Pancreas (tissue), 10 donors: ENCODE measurements at places on chromosomes 16 and 17. TPM values are rescaled to one million over a fixed set of nuclear protein-coding genes. Genes with fewer than 3 reads are reported as not detected.
A peak's percentile ranks its signal among the peaks of the same experiment; 100 is the strongest.

HOXB5 gene
- 0.20 TPM for total RNA-seq

PIMREG gene
- total RNA-seq = not detected

- no peak for DNase-seq
- H3K27ac ChIP-seq = no peak overlapping the region
- no peaks in the 10 kb centered on the region for H3K27me3 ChIP-seq
- no peaks in the 10 kb centered on the region for H3K4me1 ChIP-seq
- no peaks in the 10 kb centered on the region for H3K36me3 ChIP-seq
These were observed 28.8 kb upstream of the XYLT2 start for GRCh38 chr17:50317121-50317520.

DNA sequence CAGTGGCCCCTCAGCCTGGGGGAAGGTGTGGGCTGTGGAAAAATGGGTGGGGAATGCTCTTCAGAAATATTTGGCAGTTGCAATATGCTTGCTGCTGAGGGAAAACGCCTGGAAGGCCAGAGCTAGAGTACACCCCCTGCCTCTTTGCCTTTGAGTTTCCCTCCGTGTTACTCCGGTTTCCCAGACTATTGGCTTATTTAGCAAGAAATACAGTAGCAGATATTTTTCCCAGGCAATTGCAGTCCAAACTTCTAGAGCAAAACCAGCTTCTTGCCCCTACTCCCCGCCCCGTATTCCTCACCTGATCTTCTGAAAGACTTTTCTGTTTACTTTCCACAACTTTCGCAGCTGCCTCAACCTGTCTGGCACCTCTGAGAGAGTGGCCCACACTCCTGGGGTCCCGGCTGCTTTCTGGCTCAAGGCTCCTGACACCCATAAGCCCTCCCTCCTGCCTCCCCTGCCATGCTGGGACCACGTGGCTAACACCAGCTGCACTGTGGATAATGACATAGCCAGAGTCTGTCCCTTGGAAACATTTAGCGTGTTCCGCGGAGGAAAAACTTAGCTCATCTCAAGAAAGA, 45.8 kb upstream of the HELZ start:
- no peak for DNase-seq
- H3K36me3 ChIP-seq = no peaks in the 10 kb centered on the region
- no peaks in the 10 kb centered on the region for H3K27me3 ChIP-seq
- no peaks in the 10 kb centered on the region for H3K4me1 ChIP-seq
- H3K4me3 ChIP-seq = no peak overlapping the region

DNA sequence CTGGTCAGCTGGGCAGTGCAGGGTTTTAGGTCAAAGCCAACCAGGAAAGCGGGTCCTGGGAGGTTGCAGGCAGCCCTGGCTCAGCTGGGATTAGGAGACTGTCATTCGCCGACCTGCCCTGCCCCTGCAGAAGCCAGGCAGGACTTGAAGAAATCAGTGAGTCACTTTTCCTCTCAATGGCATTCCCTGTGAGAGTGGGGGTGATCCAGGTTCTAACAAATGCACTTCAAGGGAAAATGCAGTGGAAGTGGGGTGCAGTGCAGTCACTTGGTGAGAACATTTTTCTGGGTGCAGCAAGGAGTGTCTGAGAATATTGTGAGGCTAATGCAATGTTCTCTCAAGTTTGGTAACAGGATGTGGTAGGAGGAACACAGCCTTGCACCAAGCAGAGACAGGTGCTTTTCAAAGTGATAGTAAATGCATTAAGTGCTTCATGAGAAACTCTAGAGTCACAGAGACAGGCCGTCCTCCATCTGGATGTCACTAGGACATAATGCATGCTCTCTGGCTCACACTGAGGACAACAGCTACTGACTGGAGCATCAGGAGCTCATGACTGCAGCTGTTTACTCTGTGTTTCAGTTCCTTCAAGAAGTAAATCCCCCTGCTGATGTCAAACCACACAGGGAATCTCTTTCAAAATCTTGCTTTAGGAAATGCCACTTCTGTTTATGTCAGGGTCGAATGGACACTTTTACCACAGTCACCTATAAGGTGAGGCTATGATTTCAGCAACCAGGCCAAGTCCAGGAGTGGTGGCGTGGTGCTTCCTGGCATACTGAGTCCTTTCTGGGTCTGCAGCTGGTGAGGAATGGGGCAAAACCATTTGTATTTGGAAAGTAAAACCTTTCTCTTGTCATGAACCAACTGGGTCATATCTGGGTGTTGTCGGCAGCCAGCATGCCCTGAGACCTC, 16.7 kb downstream of the CDK5R1 start:
- no peaks in the 10 kb centered on the region for H3K36me3 ChIP-seq
- no peaks in the 10 kb centered on the region for H3K27me3 ChIP-seq
- H3K4me3 ChIP-seq = no peak overlapping the region

GRCh38 chr17:28812748-28813377, 29.7 kb downstream of the FAM222B start:
- DNase-seq = no peak
- H3K27ac ChIP-seq = peak overlapping the region; percentile 89
- H3K27me3 ChIP-seq = no peaks in the 10 kb centered on the region
- peaks cover 15% of the 10 kb centered on the region for H3K4me1 ChIP-seq
- no peaks in the 10 kb centered on the region for H3K36me3 ChIP-seq

DNA sequence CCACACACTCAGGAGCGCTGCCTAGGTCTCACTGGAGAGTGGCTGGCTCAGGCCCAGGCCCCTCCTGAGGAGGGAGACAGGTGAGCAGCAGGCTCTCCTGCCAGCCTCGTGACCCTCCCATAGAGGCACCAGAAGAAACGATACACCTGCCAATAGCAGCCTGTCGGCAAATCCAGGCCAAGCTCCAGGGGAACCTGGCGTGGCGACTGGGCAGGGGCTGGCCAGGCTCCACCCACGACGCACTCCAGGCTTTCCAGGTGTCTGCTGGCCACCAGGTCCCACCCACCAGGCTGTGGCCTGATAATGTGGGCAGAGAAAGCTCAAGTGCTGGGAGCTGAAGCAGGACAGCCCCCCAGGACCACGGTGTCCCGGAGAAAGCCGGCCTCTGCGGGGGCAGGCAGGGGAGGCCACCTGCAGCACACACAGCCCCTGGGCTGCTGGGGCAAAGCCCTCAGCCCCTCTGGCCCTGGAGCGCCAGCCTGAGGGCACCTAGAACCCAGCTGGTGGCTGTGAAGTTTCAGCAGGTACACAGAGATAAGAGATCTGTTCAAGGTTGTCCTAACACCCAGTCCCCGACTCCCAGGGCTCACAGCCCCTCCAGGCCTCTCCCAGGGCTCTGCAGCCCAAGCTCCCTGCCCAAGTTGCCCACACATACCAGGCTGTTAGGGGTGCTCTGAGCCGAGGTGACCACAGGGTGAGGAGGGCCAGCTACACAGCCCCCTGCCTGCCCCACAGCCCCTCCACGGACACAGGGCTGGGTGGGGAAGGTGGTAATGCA, 2.4 kb downstream of the PGAP6 start:
- H3K4me3 ChIP-seq = peak overlapping the region; percentile 5
- peak; percentile 88 for DNase-seq
- H3K4me1 ChIP-seq = peaks cover 21% of the 10 kb centered on the region
- peak overlapping the region; percentile 83 for H3K27ac ChIP-seq

- no peaks in the 10 kb centered on the region for H3K36me3 ChIP-seq
- H3K27me3 ChIP-seq = no peaks in the 10 kb centered on the region
- no peak for DNase-seq
These were observed 66.8 kb downstream of the C16orf78 start for GRCh38 chr16:49440156-49441065.

DNA sequence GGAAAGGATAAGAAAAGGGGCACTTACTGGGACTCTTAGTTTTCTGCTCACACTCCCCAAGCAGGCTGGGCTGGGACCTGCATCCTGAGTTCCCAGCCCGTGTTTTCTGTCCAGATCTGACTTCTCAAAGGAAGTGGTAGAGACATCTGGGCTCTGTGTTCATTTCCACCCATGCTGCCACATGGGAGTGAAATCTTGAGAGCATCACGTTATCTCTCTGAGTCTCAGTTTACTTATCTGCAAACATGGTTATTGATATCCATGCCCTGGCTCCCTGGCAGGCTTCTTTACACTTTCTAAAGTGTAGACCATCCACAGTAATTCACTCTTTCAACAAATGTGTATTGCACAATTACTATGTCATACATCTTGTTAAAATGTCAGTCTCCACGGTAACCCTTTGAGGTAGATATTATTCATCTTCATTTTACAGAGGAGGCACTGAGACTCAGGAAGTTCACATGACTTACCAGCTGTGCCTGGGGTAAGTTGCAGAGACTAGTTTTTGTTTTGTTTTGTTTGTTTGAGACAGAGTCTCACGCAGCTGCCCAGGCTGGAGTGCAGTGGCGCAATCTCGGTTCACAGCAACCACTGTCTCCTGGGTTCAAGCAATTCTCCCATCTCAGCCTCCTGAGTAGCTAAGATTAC, 3.4 kb downstream of the ZNF688 start:
- no peaks in the 10 kb centered on the region for H3K36me3 ChIP-seq
- no peak overlapping the region for H3K27ac ChIP-seq
- no peak for DNase-seq
- H3K4me1 ChIP-seq = peaks cover 11% of the 10 kb centered on the region

GRCh38 chr17:27456681-27457359, 572 bp downstream of the KSR1 start:
- H3K4me3 ChIP-seq = peak overlapping the region; percentile 72
- H3K27me3 ChIP-seq = no peaks in the 10 kb centered on the region
- no peaks in the 10 kb centered on the region for H3K4me1 ChIP-seq
- no peaks in the 10 kb centered on the region for H3K36me3 ChIP-seq
- peak; percentile 18 for DNase-seq

- no peak overlapping the region for H3K27ac ChIP-seq
- H3K27me3 ChIP-seq = peaks cover 4% of the 10 kb centered on the region
- no peaks in the 10 kb centered on the region for H3K36me3 ChIP-seq
- no peaks in the 10 kb centered on the region for H3K4me1 ChIP-seq
- peak overlapping the region; percentile 27 for H3K4me3 ChIP-seq
These were observed 82.3 kb downstream of the ARHGAP23 start for GRCh38 chr17:38510421-38511149.

GRCh38 chr16:66605979-66606751, 1.7 kb downstream of the CMTM3 start:
- H3K36me3 ChIP-seq = no peaks in the 10 kb centered on the region
- H3K4me1 ChIP-seq = no peaks in the 10 kb centered on the region
- DNase-seq = no peak
- peak overlapping the region; percentile 42 for H3K4me3 ChIP-seq
- H3K27ac ChIP-seq = no peak overlapping the region

- H3K27ac ChIP-seq = no peak overlapping the region
- H3K4me3 ChIP-seq = no peak overlapping the region
- no peaks in the 10 kb centered on the region for H3K4me1 ChIP-seq
- no peaks in the 10 kb centered on the region for H3K36me3 ChIP-seq
- H3K27me3 ChIP-seq = no peaks in the 10 kb centered on the region
- no peak for DNase-seq
These were observed 117.2 kb upstream of the SALL1 start for GRCh38 chr16:51268237-51268636.

GRCh38 chr17:51016099-51016498, 104.6 kb downstream of the SPAG9 start:
- no peak for DNase-seq
- no peak overlapping the region for H3K4me3 ChIP-seq
- H3K4me1 ChIP-seq = no peaks in the 10 kb centered on the region
- H3K36me3 ChIP-seq = no peaks in the 10 kb centered on the region

- no peak overlapping the region for H3K4me3 ChIP-seq
- H3K27me3 ChIP-seq = no peaks in the 10 kb centered on the region
- H3K36me3 ChIP-seq = no peaks in the 10 kb centered on the region
- no peak overlapping the region for H3K27ac ChIP-seq
- no peak for DNase-seq
- no peaks in the 10 kb centered on the region for H3K4me1 ChIP-seq
These were observed 47.0 kb downstream of the SMURF2 start for GRCh38 chr17:64615028-64615677.

- peaks cover 6% of the 10 kb centered on the region for H3K36me3 ChIP-seq
- no peaks in the 10 kb centered on the region for H3K4me1 ChIP-seq
- H3K27me3 ChIP-seq = no peaks in the 10 kb centered on the region
- no peak overlapping the region for H3K27ac ChIP-seq
These were observed 67.6 kb downstream of the USP31 start for GRCh38 chr16:23081675-23082119.

DNA sequence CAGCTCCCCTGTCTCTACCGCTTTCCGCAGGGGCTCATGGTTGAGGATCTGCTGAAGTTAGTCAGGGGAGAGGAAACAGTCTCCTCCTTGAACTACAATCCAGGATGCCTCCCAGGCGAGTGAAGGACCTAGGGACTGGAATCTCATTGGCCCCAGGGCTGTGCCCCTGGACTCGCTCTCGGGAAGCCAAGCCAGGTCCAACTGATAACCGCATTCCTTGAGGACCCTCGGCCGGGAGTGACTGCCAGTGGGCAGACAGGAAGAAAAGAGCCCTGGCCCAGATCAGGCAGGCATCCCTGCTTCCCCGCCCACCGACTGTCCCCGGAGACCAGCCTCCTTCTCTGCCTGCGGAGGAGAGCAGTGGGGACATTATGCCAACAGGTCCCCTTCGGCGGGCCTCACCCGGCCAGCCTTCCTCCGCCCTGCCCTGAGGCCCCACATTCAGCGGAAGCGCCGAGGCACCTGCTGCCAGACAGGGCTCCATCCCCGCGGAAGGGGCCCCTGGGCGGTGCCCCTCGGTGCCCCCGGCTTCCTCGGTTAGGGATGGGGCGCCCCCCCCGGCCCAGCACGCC, 776 bp downstream of the LRRC75A start:
- peaks cover 11% of the 10 kb centered on the region for H3K4me1 ChIP-seq
- peak; percentile 50 for DNase-seq
- H3K27ac ChIP-seq = no peak overlapping the region
- H3K27me3 ChIP-seq = no peaks in the 10 kb centered on the region
- H3K4me3 ChIP-seq = peak overlapping the region; percentile 59
- no peaks in the 10 kb centered on the region for H3K36me3 ChIP-seq

DNA sequence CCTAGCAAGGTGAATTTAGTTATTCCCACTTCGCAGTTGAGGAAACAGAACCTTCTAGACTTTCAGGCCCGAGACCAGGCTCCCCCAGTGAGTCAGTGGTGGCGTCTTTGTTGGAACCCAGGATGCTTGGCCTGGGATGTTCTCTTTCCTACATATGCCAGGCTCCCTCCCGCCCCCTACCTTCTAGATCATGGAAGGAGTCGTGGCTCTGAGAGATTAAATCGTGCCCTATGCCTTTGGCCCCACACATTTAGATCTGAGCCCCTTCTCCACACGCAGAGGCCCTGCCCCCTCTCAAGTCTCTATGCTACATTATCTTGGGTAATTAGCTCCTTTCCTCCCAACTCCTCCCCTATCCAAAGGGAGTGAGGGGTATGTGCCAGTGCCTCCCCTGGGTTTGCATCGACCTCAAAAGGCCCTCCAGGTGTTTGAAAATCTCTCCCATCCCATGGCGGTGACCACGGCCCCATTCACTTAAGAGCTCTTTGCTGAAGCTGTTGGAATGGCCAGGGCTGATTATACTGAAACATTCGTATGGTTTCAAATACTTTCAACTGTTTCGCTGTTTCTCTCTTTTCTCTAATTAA, 3.0 kb downstream of the NGFR start:
- no peak overlapping the region for H3K4me3 ChIP-seq
- no peak overlapping the region for H3K27ac ChIP-seq
- H3K4me1 ChIP-seq = peaks cover 20% of the 10 kb centered on the region
- no peaks in the 10 kb centered on the region for H3K36me3 ChIP-seq
- no peaks in the 10 kb centered on the region for H3K27me3 ChIP-seq

- no peak for DNase-seq
- H3K4me1 ChIP-seq = no peaks in the 10 kb centered on the region
- no peaks in the 10 kb centered on the region for H3K27me3 ChIP-seq
These were observed 810.6 kb downstream of the CDH11 start for GRCh38 chr16:64311241-64311640.

GRCh38 chr17:1377334-1377733, 22.7 kb downstream of the YWHAE start:
- no peak for DNase-seq
- no peaks in the 10 kb centered on the region for H3K27me3 ChIP-seq
- H3K4me1 ChIP-seq = peaks cover 40% of the 10 kb centered on the region
- no peak overlapping the region for H3K4me3 ChIP-seq
